ENCODE measurements at places on chromosomes 4 and X.

- DNase-seq, result no peak
Observed at GRCh38 chr4:87049508-87049907, 114.7 kb downstream of the AFF1 start.

GRCh38 chrX:44456685-44457084 is 86.0 kb downstream of the FUNDC1 start:
- DNase-seq, result no peak

DNA sequence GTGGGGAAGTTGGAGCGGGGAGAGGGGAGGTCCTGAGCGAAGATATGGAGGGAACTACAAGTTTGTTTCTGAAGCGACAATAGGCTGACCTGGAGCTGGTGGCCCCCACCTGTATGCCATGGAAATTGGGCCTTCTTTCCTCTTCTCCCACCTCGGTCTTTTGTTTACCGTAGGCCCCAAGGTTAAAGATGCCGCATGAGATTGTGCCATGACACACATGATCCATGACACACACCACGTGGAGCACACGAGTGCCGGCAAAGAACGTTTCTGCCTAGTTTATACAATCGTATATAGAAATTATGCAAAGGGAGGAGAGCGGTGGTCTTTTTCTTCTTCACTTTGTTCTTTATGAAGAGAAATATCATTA is 408 bp downstream of the TMEM33 start:
- DNase-seq, result no peak

DNA sequence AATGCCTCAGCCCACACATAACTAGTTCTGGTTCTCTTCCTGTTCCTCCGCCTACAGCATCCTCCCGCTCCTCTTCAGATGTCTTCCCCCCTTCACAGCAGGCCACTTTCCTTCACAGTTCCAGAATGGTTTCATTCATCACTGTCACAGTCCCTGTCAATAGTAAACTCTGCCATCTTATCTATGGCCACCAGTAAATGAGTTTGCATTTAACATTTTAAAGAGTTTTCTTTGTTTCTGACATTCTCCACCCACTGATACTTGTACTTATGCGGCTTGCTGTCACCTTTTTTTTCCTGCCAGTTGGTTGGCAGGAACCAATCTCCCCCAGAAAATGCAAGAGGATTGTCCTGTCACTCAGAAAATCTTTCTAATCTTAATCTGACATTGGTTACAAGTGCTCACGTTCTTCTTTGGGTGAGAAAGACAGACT is 114.1 kb downstream of the GLUD2 start:
- no peak for DNase-seq

GRCh38 chrX:55240788-55241340 is 20.7 kb downstream of the PAGE5 start:
- DNase-seq, result no peak

- DNase-seq, result no peak
Observed at GRCh38 chrX:9196961-9197640, 163.2 kb upstream of the FAM9B start.

- no peak for DNase-seq
Observed at GRCh38 chr4:100836929-100837328, 319.1 kb upstream of the EMCN start.

GRCh38 chrX:76172325-76172893 is 453 bp upstream of the PBDC1 start:
- peak; percentile 4 for DNase-seq

DNA sequence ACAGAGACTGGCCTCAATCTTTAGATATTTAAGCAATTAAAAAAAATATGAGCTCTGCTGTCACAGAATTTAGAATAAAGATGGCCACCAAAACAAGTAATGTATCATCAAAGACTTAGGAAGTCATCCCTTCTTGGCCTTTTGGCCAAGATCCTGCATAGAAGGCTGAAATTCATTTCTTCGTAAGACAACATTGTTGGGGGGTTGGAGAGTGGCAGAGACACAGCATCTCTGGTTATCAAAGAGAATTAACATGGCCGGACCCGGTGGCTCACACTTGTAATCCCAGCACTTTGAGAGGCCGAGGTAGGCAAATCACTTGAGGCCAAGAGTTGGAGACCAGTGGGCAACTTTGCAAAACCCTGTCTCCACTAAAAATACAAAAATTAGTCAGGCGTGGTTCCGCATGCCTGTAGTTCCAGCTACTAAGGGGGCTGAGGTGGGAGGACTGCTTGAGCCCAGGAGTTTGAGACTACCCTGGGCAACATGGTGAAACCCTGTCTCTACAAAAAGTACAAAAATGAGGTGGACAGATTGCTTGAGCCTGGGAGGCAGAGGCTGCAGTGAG is 4.0 kb downstream of the PPM1K start:
- DNase-seq, result no peak

GRCh38 chrX:22165732-22166457 is 106.8 kb upstream of the CBLL2 start:
- no peak for DNase-seq

DNA sequence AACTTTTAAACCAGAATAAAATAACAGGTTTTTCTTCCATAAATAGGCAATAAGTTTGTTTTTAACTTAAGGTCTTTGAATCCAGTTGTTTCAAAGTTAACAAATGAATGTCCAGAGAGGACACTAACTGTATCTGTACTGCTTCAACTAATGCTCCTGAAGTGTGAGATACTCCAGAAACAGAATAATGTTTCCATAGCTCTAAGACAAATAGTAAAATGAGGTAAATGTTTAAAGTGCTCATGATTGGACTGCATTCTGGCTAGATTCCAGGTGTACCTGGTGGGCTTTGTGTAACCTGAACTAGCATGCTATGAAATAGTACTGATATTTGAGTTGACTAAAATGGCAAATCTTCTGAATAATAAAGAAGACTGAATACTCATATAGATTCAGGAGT is 51.7 kb downstream of the METTL14 start:
- no peak for DNase-seq

DNA sequence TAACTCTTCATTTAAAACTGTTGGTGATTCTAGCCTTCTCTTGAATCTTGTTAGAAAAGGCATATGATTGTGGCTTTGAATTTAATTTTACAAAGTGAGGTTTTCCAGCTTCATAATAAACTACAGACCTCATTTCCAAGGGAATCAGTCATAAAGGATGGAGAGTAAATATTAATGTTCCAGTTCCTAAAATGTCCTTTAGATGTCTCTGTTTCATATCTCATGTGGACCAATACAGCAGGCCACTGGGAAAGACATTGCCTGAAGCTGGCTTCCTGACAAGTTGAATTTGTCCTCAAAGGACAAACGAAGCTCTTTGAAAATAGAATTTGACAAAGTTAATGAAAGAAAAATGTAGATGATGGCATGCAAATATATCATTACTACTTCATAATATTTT is 125.4 kb downstream of the ZNF330 start:
- DNase-seq, result no peak

DNA sequence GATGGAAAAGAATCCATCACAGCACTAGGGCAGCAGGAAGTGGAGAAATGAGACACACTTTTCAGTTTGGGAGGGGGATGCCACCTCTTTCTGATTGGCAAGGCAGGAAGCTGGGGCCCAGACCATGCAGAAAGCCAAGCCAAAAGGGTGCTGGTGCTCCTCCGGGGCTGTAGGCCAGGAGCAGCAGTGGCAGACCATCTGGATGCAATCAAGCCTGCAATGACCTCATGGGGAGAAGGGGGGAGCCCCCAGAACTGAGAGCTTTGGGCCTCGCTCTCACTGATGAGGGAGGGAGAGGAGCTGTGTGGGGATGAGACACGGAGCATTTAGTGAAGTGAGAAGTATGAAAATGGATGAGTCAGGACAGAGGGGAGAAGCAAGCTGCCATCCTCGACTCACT is 141.3 kb upstream of the NALF2 start:
- DNase-seq, result no peak

- no peak for DNase-seq
Observed at GRCh38 chrX:101744085-101744484, 84.4 kb upstream of the ARMCX2 start.

DNA sequence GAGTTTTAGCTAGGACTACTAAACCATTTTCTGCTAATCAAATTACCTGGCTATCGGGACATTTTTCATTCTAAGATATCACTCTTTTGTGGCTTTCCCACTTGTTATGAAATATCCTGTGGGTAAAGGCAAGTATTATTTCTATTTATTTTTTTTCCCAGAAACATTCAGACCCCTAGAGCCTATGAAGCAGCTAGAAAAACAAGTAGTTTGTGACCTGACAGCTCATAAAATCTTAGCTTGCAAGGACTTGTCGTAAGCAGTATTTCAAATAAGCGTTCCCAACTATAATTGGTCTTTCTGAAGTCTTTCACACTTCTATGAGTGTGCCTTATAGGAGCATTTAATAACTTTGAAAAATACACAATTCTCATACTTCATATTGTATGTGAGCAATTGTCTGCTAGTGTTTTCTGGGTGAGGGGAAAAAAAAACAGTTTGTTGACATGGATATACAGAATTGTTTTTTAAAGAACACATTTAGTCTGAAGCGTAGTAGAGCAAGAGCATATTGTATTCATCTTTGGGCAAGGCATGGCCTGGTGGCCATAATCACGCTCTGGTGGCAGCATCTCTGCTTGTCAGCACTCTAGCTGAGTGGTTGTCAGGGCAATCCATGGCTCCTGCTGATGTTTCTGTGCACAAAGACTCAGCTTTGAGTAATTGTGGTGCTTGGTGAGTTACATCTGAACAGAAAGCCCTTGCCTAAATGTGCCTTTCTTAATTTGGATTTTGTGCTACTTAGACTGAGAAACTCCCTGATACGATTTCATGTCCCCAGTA is 2.6 kb downstream of the MCUB start:
- no peak for DNase-seq

GRCh38 chrX:19981947-19982346 is 8.9 kb downstream of the BCLAF3 start:
- no peak for DNase-seq

GRCh38 chrX:44017676-44018075 is 44.5 kb upstream of the NDP start:
- DNase-seq, result no peak

DNA sequence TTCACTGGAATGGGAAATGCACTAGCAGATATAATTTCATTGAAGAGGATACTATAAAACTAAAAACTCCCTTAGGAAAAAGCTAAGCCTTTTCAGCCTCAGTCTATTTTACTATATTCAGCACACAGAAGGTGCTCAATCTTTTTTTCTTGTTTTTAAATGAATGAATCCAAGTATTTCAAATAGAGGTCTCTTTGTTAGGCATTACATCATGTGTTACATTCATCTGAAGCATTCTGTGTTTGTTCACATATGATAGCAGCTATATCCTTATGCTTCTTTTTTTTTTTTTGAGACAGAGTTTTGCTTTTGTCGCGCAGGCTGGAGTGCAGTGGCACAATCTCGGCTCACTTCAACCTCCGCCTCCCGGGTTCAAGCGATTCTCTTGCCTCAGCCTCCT is 278.4 kb downstream of the CAMK2D start:
- no peak for DNase-seq

- no peak for DNase-seq
Observed at GRCh38 chrX:143082537-143082936, 56.8 kb downstream of the SPANXN4 start.

GRCh38 chr4:95000076-95000648 is 242.4 kb downstream of the BMPR1B start:
- DNase-seq, result no peak

- no peak for DNase-seq
Observed at GRCh38 chr4:137678796-137679195, 146.5 kb upstream of the PCDH18 start.

- DNase-seq, result no peak
Observed at GRCh38 chr4:165380805-165381204, 2.0 kb downstream of the CPE start.

GRCh38 chr4:150546286-150546685 is 35.7 kb upstream of the MAB21L2 start:
- no peak for DNase-seq

DNA sequence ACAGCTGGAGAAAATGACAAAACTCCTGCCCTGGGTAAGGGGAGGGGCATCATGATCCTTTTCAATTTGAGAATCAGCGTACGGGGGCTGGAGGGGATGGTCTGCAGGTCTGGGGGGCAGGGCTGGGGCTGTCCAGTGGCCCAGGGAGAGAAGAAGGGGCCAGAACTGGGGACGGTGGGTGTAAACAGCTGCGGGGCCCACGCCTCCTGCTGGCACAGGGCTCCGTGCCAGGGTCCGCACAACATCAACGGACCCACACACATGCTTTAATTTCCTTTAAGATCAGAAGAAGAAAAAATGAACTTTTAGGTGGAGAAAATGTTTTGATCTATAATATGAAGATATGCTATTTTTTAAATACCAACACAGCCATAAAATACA is 52.1 kb downstream of the PSAPL1 start:
- DNase-seq, result no peak

DNA sequence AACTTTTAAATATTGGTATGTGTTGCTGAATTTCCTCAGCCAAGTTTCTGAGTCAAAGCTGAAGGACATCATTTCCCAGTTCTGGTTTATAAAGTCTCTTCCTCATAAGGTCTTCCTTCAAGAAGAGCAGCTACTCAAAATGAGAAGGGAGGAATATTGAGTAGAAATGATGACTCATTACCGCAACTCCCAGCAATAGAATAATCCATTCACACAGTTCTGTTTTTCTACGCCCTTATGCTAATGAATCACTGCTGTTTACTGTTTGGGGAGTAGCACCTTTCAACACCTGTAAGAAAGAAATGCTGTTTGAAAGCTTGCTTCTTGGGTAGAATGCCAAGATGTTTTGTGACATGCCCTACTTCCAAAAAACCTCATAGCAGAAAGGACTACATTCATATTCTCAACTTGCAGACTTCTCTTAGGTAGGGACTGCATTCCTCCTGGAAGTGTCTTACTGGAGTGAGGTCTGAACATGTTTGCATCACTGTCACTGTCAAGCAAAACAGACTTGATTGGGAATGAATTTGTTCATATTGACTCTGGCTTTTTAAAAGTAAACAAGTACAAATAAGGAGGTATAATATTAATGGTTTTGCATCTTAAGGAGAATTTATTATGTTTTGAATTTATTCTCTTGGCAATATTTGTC is 147.2 kb upstream of the BANK1 start:
- no peak for DNase-seq

DNA sequence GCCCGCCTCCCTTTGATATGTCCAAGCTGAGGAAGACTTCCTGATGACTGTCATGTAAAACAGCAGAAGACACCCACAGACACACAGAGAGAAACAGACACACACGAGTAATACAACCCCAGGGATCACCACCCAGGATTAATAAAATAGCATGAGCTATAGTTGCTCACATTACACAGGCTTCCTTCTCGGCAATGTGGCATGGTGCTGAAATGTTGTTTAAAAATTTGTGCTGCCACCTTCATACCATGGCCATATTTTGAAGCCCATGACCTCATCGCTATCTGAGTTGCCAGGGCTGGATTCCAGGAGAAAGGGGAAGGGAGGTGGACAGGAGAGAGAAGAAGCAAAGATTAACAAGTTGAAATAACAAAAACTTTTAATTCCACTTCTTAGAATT is 111.7 kb downstream of the SYNPO2 start:
- DNase-seq, result no peak

DNA sequence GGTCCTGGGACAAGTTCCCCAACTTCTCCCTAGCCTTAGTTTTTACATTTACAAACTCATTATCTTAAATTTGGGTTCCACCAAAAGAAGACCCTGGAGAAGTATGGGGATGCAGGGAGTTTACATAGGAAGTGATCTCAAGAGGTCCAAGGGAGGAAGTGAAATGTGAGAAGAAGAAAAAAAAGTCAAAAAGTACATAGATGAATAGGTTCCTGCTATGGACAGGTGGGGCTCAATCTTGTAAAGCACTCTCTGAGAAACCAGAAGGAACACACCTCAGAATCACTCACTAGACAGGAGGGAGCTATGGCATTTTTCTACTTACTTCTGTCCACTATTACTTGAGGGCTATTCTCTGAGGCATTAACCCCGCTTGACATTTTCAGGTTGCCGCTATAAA is 56.6 kb downstream of the ARHGAP6 start:
- no peak for DNase-seq
